ENCODE measurements at places on chromosomes 16 and 17. TPM values are rescaled to one million over a fixed set of nuclear protein-coding genes. Genes with fewer than 3 reads are reported as not detected.

Gene DPEP1
- not detected for total RNA-seq

Gene HSD17B2
- total RNA-seq = not detected

Gene CDH1
- not detected for total RNA-seq

Gene SMIM36
- total RNA-seq = not detected

Gene PITPNM3
- total RNA-seq = 13.7 TPM

Gene CENPX
- total RNA-seq = 43.9 TPM

Gene PRSS36
- total RNA-seq = 0.13 TPM

Gene PRSS33
- not detected for total RNA-seq

Gene RNF112
- 7.8 TPM for total RNA-seq

DNA sequence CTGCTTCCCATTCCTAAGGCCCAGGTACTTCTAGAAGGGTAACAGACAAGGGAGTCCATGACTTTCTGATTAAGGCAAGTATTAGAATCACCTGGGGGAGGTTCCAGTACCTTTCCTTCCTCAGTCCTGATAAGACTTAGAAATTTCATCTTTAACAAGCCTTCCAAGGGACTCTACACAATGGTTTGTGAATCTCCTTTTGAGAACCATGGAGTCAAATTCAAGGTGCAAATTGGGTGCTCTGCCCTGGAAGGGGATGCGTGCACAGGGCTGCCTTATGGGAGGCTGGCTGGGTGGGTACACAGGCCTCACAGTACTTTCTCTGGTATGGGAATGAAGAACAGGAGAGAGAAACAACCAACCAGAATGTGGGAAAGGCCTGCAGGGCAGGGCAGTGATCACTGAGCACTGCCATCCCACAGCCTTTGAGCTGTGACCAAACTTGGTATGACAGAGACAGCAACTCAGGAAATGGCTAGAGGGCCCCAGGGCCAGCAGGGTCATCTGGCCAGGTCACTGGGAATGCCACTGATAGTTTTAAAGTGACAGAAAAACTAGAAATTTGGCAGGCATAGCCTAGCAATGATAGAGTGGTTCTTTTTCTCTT is 3.6 kb upstream of the TMIGD1 start:
- no peak overlapping the region for H3K27ac ChIP-seq
- no peaks in the 10 kb centered on the region for H3K36me3 ChIP-seq
- H3K27me3 ChIP-seq = no peaks in the 10 kb centered on the region
- DNase-seq = no peak
- H3K4me3 ChIP-seq = no peak overlapping the region
- H3K4me1 ChIP-seq = peaks cover 17% of the 10 kb centered on the region

GRCh38 chr17:74009056-74009625 is 194.3 kb upstream of the RPL38 start:
- peaks cover 4% of the 10 kb centered on the region for H3K27me3 ChIP-seq
- no peaks in the 10 kb centered on the region for H3K36me3 ChIP-seq
- no peaks in the 10 kb centered on the region for H3K4me1 ChIP-seq

GRCh38 chr16:27334192-27334764 is 20.5 kb downstream of the IL4R start:
- H3K4me3 ChIP-seq = no peak overlapping the region
- H3K4me1 ChIP-seq = peaks cover 33% of the 10 kb centered on the region
- no peak for DNase-seq
- H3K27me3 ChIP-seq = no peaks in the 10 kb centered on the region
- 0 out of 2 replicates have a peak, but pooled peaks cover 8% of the 10 kb centered on the region for H3K36me3 ChIP-seq
- no peak overlapping the region for H3K27ac ChIP-seq

GRCh38 chr16:57617604-57618111 is 10.8 kb upstream of the ADGRG1 start:
- H3K27ac ChIP-seq = no peak overlapping the region
- no peak overlapping the region for H3K4me3 ChIP-seq
- no peak for DNase-seq
- no peaks in the 10 kb centered on the region for H3K4me1 ChIP-seq

- H3K4me1 ChIP-seq = peaks cover 6% of the 10 kb centered on the region
- no peaks in the 10 kb centered on the region for H3K36me3 ChIP-seq
- H3K4me3 ChIP-seq = no peak overlapping the region
- no peak overlapping the region for H3K27ac ChIP-seq
Observed at GRCh38 chr16:3009568-3010390, 2.9 kb upstream of the CLDN9 start.
